ENCODE measurements at places on chromosomes 16 and 17.

DNA sequence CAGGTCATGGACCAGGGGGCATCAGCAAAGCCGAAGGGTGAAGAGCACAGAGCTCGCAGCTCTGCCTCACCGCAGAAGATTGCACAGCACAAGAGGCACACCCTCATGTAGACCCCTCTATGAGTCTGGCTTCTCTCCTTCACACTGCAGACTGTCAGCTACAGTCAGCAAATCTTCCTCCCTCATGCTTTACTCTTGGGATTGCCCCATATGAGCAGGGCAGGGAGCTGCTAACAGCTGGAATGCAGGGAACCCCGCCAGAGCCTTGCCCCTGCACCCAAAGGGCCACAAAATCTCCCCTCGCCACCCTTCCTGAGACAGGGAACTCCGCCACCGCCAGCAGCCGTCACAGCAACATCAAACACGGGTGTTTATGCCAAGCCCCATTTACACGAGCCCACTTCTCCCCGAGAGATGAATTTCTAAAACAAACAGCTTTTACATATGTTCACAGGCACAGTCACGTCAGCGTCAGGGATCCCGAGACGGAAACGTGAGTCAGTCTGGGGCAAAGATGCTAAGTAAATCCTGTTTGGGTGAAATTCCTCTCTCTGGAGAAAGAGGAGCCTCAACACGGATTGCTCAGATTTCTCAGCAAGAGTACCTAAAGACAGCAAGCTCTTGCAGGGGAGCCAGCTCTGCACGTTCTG, 121.9 kb downstream of the CDYL2 start:
- no peak for DNase-seq

GRCh38 chr16:23877107-23878070, 41.6 kb downstream of the PRKCB start:
- DNase-seq: no peak

GRCh38 chr16:57626420-57627170, 1.8 kb upstream of the ADGRG1 start:
- no peak for DNase-seq

DNA sequence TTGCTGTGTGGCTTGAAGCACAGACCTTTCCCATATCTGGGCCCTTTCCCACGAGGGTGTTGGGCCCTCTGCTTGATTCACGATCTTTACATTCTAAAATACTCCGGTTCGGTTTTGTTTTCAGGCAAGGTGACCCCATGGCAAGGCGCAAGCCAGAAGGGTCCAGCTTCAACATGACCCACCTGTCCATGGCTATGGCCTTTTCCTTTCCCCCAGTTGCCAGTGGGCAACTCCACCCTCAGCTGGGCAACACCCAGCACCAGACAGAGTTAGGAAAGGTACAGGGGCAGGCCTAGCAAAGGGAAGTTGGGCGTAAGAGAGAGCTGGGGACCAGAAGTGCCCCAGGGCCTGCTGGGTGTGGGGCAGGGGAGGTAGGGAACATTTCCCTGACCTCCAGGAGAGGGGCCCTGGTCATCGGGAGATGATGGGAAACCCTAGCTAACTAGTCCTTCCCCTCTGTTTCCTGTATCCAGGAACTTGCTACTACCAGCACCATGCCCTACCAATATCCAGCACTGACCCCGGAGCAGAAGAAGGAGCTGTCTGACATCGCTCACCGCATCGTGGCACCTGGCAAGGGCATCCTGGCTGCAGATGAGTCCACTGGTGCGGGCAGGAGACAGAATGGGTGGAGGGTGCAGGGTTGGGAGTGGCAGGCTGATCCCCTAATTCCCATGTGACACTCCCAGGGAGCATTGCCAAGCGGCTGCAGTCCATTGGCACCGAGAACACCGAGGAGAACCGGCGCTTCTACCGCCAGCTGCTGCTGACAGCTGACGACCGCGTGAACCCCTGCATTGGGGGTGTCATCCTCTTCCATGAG, 1.4 kb downstream of the ALDOA start:
- DNase-seq: no peak

DNA sequence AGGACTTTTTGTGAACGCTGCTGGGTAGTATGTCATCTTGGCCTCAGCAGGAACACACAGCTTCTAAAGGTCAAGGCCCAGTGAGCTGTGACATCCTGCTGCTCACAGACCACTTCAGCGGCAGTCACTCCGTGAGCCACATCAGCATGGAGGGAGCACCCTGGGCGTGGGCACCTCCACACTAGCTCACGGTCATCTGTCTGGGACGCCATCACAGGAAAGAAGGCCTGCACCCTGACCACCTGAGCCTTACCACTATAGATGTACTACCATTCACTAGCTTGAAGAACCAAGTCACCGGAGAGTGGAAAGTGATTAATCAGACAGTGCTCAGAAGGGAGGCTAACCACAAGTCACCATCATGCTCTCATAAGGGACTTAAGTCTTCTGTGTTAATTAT, 3.3 kb downstream of the AXIN1 start:
- DNase-seq: no peak

DNA sequence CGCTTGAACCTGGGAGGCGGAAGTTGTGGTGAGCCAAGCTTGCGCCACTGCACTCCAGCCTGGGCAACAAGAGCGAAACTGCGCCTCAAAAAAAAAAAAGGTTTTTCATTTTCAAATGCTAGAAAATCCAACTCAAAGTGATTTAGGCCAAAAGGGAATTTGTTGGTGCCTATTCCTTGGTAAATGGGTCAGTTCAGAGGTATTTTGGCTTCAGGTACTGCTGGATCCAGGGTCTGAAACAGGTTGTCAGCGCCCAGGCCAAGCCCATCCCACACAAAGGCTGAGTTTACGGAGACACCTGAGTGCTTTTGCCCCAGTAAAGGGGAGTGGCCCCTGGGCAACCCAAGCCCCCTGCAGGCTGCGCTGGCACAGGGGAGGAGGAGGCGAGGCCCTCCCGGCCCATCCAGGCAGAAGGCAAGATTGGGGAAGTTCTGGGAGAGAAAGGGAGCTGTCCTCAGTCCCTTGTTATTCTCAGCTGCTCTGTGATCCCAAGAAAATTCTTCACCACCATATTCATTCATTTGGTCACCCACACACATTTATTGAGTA, 8.5 kb upstream of the JPH3 start:
- DNase-seq: no peak

DNA sequence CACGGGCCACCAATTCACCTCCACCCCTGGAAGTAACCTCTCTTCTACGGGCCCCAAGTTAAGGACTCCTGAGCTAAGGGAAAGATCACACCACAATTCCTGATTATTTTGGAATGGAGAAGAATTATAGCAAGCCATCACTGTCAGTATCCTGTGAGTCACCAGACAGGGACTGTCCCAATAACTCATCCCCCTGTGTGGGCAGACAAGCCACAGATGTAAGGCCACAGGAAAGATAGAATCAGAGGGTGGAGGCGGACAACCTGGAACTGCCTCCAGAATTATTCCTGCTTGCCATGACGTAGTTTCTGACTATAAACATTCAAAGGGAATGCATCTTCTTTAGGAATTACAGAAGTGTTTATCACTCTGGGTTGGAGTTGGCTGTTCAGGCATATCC, 5.8 kb upstream of the MYO1D start:
- peak; percentile 58 for DNase-seq
